ENCODE measurements at places on chromosomes 1 and 21.

DNA sequence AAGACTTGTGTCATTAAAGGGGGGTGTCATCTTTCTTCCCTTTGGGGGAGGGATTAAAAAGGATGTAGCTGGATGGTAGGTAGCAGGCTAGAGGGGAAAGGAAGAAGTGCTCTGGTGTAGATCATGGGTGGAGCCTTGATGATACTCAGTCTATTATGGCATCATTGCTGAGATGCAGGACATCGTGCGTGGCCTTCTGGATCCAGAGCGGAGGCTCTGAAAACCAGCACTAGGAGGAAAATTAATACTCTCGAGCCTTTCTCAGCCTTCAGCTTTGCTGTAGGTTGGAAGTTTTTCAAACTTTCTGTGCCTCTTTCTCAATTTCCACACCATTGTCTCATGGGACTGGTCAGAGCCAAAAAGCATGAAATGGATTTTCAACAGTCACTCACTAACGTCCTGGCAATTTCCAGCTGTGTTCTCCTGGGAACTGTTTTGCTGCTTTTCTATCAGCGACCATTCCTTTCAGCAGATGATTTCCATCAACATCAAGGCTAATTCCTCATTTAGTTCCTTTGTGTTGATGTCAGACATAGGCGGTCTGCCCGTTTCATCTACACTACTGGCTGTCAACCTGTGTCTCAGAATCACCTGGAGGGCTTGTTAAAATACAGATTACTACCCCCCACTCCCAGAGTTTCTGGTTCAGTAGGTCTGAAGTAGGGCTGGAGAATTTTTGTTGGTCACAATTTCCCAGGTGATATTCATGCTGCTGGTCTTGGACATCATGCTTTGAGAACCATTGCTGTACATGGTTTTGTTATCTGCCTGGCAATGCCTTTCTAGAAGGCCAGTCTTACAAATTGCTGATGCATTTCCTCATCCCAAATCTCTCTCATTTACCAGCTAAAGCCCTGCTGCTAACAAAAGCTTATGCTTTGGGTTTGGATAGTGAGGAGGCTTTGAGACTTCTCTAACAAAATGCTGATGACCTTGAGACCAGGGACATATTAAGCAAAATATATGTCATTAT is 7.7 kb downstream of the CACNA1E start:
- DNase-seq = no peak

DNA sequence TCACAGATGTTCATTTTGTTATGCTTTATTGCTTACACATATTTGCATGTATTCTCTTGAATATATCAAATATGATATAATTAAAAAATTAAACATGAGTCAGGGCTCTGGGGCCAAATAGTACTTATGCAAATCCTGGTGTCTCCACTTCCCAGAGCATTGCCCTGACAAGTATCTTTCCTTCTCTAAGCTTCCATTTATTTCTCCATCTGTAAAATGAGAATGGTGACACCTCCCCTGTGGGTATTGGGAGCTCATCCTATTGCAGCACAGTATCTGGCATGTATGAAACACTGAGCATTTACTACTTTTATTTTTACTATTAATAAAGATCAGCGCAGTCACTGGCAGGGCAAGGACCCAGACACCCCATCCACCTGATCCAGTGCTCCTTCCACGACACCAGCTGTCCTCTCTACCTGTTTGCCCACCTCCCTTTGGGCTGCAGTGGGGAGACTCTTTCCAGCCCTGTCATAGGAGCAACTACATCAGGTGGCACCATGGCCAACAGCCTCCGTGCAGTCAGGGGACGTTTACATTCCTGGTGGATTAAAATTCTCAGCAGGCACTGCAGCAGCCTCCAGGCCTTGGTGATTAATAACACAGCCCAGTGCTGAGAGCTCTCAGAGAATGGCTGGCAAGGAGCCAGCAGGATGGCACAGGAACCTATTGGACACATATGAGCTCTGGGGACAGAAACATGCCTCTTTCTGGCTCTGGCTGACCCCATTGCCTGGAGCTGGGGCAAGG is 113.0 kb downstream of the DMRTB1 start:
- no peak for DNase-seq

- DNase-seq = no peak
Observed at GRCh38 chr1:25743164-25744139, 56.5 kb upstream of the SELENON start.

- no peak for DNase-seq
Observed at GRCh38 chr1:87853576-87854351, 525.1 kb downstream of the LMO4 start.

DNA sequence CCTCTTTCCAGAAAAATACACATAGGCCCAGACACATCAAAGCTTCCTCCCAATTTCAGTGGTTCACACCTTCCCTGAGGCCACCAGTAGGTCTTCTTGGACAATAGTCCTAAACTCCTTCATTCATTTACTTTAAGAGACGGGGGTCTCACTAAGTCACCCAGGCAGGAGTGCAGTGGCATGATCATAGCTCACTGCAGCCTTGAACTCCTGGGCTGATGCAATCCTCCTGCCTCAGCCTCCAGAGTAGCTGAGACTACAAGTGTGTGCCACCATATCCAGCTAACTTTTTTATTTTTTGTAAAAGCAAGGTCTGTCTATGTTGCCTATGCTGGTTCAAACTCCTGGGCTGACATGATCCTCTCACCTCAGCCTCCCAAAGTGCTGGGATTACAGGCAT is 8.2 kb upstream of the FHAD1 start:
- no peak for DNase-seq

GRCh38 chr1:56374026-56374974 is 205.1 kb downstream of the PLPP3 start:
- DNase-seq = no peak

GRCh38 chr1:15680131-15680530 is 4.0 kb upstream of the PLEKHM2 start:
- no peak for DNase-seq

GRCh38 chr1:10530281-10530740 is 55.6 kb downstream of the PEX14 start:
- DNase-seq = no peak

- DNase-seq = peak; percentile 20
Observed at GRCh38 chr1:205488074-205488723, 16.3 kb upstream of the CDK18 start.

DNA sequence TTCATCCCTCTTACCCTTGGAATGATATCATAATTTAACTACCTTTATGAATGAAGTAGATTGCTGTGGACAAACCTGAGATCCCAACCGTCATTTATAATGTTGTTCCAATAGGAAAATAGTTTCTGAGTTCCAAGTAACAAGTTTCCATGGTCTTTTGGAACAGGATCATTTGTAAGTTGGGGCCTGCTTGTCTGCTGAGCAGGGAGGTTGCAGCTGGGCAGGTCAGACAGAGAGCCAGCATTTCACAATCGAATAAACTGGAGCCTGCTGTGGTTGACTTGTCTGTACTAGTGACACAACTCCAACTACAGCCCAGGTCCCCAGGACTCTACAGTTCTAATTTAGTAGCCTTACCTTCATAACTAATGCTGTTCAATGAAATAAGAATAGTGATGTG is 18.6 kb upstream of the RALGPS2 start:
- DNase-seq = no peak

DNA sequence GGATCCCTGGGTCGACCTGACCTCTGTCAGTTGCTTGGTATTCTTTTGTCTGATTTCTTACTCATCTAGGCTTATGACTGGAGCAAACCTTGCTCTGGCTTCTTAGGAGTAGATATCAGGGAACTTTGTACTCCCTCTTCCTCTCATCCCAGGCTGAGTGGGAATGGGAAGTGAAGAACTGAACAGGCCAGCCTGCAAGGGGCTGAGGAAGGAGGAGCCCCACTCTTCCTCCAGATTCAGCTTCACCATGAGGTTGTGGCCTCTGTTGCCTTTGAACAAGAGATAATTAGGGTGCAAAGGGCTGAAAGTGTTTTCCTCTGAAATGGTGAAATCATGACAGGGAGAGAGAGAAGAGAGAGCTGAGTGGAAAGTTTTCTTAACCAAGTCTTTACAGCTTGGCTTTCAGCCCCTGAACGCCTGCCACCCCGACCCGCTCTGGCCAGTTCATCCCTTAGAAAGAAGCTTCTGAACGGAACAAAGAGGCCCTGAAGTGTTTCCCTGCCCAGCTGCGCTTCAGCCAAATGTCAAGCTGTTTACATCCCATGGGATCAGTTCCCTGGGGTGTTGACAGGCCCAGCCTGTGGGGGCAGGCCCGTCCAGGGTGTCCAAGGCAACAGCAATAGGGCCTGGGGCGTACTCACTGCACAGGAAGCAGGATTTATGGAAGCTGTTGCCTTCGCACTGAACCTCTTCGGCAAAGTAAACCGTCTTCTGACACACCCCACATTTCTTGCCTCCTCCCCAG is 11.2 kb downstream of the CSRP1 start:
- DNase-seq = no peak

DNA sequence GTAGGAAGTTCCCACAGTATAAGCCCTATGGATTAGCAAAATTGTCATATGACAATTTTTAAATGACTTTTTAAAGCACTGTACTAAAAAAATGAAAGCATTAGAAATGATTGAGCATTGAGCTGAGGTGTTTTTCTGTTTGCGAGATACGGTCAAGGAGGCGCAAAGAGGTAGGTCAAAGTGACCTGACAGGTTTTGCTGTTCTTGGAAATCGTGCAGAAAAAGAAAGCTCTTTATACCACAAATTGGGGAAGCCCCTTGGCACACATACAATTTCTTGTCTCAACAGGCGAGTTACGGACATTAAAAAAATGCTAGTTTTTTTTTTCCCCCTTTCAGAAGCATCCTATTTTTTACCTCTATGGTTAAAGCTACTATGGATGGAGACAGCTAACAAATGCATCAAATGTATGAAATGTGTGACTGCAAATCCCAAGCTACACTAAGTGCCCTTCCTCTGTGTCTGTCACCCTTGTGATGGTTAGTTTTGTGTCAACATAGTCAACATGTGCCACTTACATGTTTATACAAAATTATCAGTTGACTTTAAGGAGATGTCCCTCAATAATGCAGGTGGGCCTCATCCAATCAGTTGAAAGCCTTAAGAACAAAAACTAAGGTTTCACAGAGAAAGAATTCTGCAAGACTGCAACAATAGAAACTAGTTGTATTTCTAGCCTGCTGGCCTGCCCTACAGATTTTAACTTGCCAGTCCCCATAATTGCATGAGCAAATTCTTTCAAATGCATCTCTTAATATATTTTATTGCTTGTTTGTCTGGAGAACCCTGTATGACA is 29.3 kb downstream of the CRYZ start:
- DNase-seq = no peak

- DNase-seq = no peak
Observed at GRCh38 chr21:33857846-33858666, 57.5 kb downstream of the ATP5PO start.

DNA sequence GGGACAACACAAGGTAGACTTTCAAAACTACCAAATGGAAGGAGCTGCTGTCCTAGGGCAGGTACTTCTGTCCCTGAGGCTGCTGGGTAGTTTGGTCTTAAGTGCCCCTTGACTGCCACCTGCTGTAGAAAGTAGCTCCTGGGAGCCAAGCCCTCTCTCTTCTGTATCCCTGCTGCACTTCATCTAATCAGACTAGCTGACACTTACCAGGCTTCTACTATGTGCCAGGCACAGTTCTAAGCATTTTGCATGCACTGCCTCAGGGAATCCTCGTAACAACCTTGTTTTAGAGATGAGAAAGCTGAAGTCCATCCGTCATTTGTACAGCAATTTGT is 15.9 kb upstream of the SRSF4 start:
- no peak for DNase-seq

DNA sequence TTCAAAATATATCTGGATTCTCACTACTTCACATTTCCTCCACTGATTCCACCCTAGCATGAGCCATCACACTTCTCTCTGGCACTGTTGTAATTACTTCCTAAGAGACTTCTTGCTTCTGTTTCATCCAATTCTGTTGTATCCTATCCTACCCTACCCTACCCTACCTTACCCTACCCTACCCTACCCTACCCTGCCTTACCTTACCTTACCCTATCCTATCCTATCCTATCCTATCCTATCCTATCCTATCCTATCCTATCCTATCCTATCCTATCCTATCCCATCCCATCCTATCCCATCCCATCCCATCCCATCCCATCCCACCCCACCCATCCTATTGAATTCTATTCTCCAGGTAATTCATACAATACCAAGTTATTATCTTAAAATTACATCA is 29.7 kb downstream of the KCNA2 start:
- no peak for DNase-seq

GRCh38 chr1:119489201-119489600 is 17.8 kb upstream of the HSD3B1 start:
- no peak for DNase-seq

Measured in activated CD4-positive, alpha-beta T cell treated with anti-CD3 and anti-CD28 coated beads, Interleukin-2, amount 50 U/mL, for 24 hours (primary cell).